ENCODE measurements at places on chromosomes 12 and 14.

GRCh38 chr12:17235996-17236395 lies 630.0 kb upstream of the LMO3 start:
- no peak for DNase-seq

GRCh38 chr12:119157978-119158377 lies 20.8 kb upstream of the HSPB8 start:
- no peak for DNase-seq

DNA sequence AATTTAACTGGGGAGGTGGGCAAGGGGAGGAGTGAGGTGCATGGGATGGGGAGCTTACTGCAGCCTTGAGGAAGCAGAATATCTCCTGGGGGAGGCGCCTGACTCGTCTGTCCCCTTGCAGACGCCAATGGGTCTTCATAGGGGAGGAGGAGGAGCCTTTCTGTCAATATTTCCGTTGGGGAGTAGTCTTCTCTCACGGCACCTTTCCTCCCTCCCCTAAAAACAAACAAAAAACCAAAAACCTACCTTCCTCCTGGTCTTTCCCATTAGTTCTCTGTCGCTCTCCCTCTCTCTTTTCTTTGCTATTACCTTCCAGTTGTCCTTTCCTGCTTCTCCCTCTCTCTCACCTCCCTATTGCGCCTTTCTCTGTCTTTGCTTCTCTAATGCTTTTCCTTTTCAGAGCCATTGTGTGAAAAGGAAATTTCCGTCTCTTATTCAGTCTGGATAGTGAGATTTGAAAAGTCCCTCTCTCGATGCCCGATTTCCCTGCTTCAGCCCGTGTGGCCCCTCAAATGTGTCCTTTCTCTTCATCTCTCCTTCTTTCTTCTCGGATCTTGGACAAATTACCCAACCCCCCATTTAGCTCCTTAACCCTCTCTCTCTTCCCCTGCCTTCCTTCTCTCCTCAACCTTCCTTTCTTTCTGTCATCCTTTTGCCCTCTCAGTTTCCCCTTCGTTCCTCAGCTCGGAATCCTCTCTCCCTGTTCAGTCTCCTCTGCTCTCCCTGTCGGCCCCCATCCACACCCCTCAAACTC lies 5.9 kb downstream of the GPR84 start:
- DNase-seq: no peak

DNA sequence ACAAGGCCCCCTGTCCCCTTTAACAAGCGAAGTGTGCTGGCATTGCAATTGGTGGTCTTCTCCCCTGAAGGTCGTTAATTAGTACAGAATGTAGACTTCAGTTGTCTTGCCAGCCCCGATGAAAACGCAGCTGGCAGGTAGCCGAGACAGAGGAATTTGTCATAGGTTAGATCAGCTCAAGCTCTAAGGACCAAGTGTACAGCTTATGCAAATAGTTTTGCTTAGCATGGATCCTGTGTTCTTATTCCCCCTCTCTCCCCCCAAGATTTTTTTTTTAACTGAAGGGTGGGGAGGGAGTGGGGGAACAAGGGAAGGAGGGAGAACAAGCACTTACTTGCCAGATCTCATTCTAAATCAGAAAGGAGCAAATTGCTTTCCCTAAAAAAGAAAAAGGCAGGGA lies 58.6 kb upstream of the PARP11 start:
- DNase-seq: no peak

DNA sequence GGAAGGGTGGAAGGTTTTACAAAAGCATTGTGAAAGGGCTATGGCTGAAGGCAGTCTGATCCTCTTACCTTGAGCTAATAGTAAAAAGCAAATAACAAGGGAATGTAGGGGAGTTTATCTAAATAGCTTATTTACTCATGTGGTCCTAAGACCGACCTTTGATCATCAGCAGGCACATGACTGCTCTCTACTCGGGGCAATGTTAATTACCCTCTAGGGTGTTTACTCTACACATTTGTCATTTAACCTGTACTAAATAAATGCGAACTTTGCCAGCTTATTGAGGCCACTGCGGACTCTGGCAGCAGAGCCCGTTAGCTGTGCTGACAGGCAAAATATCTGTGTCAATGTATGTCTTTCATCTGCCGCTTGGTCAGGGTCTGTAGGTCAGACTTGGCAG lies 768.3 kb upstream of the ATXN7L3B start:
- no peak for DNase-seq

- no peak for DNase-seq
Measured at GRCh38 chr12:74337951-74338350, 199.7 kb upstream of the ATXN7L3B start.

DNA sequence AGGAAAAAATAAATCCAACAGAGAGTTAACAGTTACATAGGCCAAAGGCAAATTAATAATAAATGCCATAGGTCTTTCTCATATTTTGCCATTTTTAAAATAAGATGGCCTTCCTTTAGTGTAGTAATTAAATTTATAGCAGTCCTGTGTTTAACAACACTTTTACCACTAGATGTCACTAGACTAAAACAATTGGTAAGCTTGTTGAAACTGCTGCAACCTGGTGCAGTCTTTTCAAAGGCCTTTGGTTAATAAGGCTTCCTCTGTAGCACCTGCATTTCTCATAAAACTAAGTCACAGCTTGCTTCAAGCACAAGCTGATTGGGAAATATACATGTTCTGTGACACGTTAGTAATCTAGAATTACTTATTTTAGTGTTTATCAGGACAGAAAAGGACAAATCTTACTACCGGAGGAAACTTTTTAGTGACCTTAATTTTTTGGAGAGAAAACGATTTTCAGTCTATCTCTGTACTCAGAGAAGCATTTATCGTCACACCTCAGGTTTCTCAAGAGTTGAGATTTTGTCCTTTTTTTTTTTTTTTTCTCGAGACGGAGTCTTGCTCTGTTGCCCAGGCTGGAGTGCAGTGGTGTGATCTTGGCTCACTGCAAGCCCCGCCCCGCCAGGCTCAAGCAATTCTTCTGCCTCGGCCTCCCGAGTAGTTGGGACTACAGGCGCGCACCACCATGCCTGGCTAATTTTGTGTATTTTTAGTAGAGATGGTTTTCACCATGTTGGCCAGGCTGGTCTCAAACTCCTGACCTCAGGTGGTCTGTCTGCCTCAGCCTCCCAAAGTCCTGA lies 20.0 kb downstream of the BORCS5 start:
- peak; percentile 77 for DNase-seq

All from astrocyte of the cerebellum (primary cell).